ENCODE measurements at places on chromosomes 2 and 18.

DNA sequence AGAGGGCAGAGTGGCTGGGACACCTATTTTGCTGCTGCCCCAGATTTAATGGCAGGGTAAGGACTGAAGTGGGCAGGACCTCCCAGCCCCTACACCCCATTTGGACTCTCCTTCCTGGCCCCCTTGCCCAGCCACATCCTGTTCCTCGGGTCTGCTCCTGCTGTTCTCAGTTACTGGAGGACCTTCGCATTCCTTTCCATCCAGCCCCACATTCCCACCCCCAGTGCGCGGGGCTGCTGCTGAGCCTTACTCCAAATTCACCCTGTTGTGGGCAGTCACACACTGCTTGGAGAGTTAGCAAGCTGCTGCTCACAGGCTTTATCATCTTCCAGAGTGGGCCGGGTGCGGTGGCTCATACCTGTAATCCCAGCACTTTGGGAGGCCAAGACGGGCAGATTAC, 75.2 kb upstream of the SLC14A2 start:
- no peak for DNase-seq

DNA sequence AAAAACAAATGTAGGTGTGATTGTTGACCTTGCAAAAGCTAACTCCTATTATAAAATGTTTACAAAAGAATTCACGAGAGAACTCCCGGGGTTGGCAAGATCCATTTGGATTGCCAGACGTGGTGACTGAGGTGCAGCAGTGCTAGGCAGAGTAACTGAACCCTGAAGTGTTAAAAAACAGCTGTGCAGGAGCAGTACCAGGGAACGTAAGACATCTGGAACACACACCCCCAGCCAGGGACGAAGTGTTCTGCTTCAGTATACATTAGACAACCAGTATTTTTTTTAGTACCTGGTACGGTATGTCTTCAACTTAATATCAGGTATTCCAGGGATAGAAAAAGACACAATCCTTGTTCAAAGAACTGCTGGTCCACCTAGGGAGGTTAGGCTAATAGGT, 272.1 kb upstream of the EPAS1 start:
- DNase-seq: no peak

GRCh38 chr2:106944215-106944614, 58.2 kb upstream of the ST6GAL2 start:
- DNase-seq: no peak

GRCh38 chr2:150663143-150663542, 175.7 kb upstream of the RND3 start:
- DNase-seq: no peak

DNA sequence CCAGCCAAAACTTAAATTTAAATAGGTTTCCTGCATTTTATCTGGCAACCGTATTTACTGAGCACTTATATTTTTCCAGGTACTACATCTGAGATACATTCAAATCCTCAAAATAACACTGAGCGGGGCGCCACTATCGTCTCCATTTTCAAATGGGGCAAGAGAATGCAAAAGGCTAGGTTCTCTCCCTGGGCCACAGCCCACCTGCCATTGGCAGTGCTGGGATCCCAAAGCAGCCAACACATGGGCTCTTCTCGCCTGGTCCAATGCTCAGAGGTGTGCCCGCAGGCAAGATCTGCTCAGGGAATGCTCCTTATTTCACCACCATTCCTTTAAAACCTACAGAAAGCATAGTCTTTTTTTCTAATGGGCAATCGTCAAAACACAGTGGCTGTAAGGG, 11.3 kb upstream of the ID2 start:
- DNase-seq: no peak

DNA sequence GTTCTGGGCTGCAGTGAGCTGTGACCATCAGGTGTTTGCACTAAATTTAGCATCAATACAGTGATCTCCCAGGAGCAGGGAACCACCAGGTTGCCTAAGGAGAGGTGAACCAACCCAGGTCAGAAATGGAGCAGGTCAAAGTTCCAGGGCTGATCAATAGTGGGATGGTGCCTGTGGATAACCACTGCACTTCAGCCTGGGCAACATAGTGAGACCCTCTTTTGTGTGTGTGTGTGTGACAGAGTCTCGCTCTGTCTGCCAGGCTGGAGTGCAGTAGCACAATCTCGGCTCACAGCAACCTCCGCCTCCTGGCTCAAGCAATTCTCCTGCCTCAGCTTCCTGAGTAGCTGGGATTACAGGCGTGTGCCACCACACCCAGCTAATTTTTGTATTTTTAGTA, 163.7 kb upstream of the SERTAD2 start:
- no peak for DNase-seq

GRCh38 chr2:189514104-189514503, 66.5 kb downstream of the SLC40A1 start:
- no peak for DNase-seq

DNA sequence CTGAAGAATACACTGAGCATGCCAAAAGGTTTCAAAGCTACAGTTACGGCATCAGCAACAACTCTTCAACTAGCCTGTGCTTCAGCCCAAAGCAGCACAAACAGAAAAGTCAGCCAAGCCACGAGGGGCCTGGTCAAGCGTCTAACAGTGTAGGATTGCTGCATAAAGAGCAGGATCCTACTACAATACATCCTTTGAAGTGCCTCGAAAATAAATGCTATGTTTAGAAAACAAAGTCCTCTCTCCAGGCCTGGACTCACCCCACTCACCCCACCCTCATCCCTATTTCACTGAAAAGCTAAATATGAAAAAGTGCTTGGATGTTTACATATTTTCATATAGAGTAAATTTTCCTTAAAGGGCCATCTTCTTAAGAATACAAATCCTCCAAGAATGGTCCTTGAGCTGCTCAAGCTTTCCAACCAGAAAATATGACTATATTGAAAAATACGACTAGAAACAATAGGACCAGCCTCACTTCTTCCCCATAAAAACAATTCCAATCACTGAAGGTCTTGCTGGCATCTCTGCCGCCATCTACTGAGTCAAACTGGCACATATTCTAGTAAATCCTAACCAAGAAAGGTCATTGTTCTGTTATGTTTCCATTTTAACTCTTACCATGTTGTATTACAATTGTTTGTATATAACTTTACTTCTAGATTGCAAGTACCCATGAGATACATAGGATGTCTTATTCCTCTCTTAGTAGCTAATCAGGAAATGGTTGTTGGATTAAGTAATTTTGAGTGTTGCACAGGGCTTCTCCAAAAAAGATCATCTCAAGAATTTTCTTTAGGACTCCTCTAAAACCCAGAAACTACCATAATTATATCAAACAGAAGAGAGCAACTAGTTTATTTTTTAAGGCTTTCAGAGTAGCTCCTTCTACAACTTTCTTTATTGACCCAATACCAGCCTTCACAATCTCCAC, 63.6 kb downstream of the CLHC1 start:
- peak; percentile 85 for DNase-seq

GRCh38 chr2:197170208-197170607, 140.4 kb downstream of the ANKRD44 start:
- DNase-seq: no peak

DNA sequence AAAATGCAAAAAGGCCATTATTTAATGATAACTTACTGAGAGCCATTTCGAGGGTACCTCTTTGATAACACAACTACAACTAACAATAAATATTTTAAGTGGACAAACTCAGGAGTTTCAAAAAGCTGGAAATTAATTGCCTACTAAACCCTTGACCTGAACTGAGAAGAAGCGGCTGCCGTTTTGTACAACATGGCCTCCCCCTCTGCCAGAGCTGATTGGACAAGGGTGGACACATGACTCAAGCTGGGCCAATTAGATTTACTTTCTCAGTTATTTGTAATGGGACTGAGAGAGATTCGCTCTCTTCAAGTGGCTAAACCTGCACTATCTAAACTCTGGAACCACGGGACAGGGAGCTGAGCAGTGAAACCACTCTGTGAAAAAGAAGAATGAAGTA, 135.9 kb upstream of the SERPINE2 start:
- DNase-seq: peak; percentile 10

DNA sequence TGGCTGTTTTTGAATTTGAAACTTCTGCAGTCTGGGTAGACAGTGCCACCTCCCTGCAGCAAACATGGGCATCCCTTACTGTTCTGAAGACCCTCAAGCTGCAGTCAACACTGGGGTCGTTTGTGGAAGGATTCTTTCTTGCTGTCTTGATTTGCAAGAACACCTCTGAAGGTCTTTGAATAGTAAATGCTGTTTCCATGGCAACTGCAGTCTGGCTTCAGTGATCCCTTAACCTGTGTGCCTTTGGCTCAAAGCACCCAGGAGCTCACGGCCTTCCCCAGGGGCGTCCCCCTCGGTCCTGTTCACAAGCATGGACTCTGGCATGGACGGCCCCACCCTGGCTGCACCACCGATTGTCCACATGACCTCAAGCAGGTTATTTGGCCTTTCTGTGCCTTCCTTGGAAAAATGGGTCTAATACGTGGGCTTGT, 38.3 kb downstream of the LRRFIP1 start:
- no peak for DNase-seq

DNA sequence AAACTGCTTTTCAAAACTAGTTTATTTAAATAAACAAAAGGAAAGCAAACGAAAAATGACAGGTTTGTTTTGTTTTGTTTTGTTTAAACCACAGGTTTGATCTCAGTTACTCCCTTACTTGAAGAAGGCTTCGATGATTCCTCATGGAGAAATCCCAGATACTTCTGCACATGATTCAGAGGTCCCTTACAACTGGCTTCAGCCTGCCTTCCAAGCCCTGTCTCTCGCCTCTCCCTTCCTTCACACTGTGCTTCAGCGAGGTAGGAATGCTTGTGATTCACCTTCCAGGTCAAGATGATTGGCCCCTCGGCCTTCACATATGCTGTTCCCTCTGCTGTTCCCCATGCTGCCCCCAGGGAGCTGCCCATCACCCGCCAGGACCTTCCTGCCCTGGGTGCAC, 104.1 kb upstream of the ITGA6 start:
- no peak for DNase-seq
